ENCODE measurements at places on chromosomes 6 and 20. TPM values are rescaled to one million over a fixed set of nuclear protein-coding genes. Genes with fewer than 3 reads are reported as not detected.

- H3K27ac ChIP-seq, result no peak overlapping the region
- H3K36me3 ChIP-seq, result no peaks in the 10 kb centered on the region
- DNase-seq, result no peak
- peaks cover 3% of the 10 kb centered on the region for H3K4me1 ChIP-seq
Observed at GRCh38 chr6:16800341-16800740, 39.1 kb upstream of the ATXN1 start.

IMPG1 gene
- 0.68 TPM for total RNA-seq

TSPO2 gene
- total RNA-seq, result not detected

DNA sequence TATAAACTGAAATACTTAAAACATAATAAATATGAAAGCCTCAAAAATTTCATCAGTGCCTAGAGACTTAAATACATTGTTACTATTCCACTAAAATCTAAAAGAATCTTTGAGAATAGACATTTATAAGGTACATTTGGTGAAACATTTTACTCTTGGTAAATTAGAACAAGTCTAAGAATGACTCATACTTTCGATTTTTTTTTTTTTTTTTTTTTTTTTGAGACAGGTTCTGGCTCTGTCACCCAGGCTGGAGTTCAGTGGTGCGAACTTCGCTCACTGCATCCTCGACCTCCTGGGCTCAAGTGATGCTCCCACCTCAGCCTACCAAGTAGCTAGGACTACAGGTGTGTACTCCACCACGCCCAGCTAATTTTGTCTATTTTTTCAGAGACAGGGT is 6.4 kb downstream of the FUCA2 start:
- DNase-seq, result no peak
- H3K36me3 ChIP-seq, result no peaks in the 10 kb centered on the region
- H3K4me1 ChIP-seq, result peaks cover 1% of the 10 kb centered on the region
- H3K27me3 ChIP-seq, result no peaks in the 10 kb centered on the region
- no peak overlapping the region for H3K27ac ChIP-seq

Data from testis (tissue), 5 donors.